Brain pericyte (primary cell): ENCODE measurements at places on chromosomes 12 and 14.

DNA sequence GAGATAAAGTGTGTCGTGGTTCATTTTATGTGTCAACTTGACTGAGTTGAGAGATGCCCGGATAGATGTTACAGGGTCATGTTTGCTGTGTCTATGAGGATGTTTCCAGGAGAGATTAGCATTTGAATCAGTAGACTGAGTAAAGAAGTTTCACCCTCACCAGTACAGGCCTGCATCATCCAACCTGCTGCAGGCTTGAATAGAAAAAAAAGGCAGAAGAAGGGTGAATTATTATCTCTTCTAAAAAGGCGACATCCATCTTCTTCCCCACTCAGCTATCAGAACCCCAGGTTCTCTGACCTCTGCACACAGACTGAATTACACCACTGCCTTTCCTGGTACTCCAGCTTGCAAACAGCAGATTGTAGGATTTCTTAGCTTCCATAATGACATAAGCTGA, 1293.7 kb upstream of the FLRT2 start:
- no peak for DNase-seq

- no peak for DNase-seq
These were observed 51.9 kb upstream of the SMCO2 start for GRCh38 chr12:27394676-27395075.

DNA sequence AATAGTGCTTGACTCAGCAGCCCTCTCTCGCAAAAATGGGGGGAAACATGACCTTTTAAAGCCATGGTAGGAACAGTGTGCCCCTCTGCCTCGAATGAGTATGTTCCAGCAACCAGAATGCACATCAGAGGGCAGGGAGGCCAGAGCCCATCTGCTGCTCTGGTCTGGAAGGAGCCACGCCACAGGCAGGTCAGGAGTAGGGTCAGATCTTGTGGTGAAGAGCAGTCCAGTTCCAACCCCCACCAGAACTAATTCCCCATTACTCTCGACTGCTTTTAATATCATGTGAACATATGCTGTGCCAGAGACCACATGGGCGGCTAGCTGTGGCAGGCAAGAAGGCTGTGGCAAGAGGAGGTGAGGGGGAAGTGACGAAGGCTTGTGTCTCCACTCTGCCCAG, 34.6 kb upstream of the TMX1 start:
- no peak for DNase-seq

DNA sequence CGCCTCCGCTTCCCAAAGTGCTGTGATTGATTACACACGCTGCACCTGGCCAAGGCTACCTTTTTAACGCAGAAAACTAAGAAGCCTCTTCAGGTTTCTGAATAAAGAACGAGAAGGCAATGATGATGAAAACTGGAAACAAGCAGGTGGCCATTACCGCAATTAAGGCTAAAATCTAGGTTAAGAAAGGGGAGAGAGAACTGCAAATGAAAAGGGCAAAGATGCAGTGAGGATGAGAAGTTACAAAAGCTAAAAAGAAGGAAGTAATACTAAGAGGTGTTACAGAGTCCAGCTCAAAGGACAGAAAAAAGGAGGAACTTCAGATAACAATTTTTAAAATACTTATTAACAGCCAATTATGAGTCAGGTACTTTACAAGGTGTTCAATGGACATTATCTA, 79.7 kb downstream of the DUSP16 start:
- DNase-seq = no peak

GRCh38 chr12:39372204-39372925, 70.6 kb downstream of the KIF21A start:
- DNase-seq = no peak

DNA sequence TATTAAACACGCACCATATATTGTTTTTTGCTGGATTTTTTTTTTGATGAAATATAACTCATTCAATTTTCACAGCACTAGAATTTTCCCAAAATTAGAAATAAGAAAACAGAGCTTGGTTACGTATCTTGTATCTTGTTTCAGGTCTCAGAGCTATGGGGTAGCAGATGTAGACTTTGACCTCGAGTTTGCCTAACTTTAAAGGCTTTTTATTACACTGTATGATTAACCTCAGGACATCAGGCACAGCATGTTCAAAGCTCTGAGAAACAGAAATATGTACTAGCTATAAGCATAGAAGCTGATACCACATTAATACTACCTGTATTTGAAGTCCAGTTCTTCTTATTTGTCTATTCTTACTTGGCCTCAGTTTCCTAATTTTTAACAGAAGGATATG, 171.9 kb upstream of the KITLG start:
- DNase-seq = no peak

- DNase-seq = no peak
These were observed 65.8 kb upstream of the METAP2 start for GRCh38 chr12:95408201-95408600.

- DNase-seq = no peak
These were observed 5.1 kb upstream of the MED13L start for GRCh38 chr12:116282371-116283286.

- DNase-seq = no peak
These were observed 210.1 kb upstream of the EEA1 start for GRCh38 chr12:93139028-93139665.

GRCh38 chr14:49934646-49935045, 41.8 kb downstream of the ARF6 start:
- no peak for DNase-seq

- DNase-seq = no peak
These were observed 78.8 kb upstream of the EVL start for GRCh38 chr14:99986396-99986795.

- DNase-seq = no peak
These were observed 124.8 kb downstream of the NPAS3 start for GRCh38 chr14:33063521-33063920.

DNA sequence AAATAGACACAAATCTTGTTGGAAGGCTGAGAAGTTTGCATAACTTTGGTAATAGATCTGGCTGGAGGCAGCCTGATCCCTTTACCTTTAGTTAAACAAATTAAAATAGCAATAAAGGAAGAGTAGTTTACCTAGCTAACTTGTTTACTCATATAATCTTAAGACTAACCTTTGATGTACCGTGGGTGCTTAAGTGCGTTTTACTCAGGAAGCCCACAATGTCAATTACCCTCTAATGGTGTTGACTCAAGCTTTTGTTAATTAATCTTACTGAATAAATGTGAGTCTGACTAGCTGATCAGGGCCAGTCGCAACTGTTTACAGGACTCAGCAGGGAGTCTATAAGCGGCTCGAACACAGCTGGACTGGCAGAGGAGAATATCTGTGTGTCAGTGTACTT, 51.5 kb downstream of the FAR2 start:
- no peak for DNase-seq

DNA sequence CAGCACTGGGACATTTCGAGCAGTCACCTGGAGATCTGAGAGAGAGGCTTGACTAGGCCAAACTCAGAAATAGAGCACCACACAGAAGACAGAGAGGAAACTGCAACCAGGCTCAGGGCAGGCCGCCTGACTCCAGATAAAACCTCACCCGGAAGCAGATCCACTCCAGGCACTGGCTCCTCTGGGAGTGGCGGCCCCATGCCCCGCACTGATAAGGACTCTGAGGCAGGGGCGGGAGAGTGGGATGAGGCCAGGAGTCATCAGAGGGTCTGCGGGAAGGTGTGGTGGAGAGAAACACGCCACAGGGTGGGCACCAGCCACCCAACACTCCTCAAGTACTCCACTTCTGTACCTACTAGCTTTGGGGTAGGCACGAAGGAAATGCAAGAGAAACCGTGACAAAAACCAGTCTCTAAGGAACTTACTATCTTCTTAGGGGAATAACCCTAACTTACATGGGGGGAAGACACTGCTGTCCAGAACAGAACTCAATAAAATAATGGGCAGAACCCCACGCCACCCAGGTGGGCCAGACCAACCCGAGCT, 71.3 kb downstream of the CHGA start:
- no peak for DNase-seq

GRCh38 chr12:52877242-52877641, 27.6 kb downstream of the KRT8 start:
- DNase-seq = no peak

GRCh38 chr14:73785336-73785833, 66.2 kb upstream of the PTGR2 start:
- DNase-seq = no peak

- DNase-seq = no peak
These were observed 1.1 kb downstream of the NUMB start for GRCh38 chr14:73457041-73457923.

- DNase-seq = no peak
These were observed 697 bp upstream of the HOXC5 start for GRCh38 chr12:54032086-54032619.

GRCh38 chr12:131473741-131474709, 236.9 kb upstream of the SFSWAP start:
- DNase-seq = no peak

GRCh38 chr12:75951399-75952278, 79.9 kb downstream of the PHLDA1 start:
- no peak for DNase-seq

- no peak for DNase-seq
These were observed 63.1 kb downstream of the C14orf132 start for GRCh38 chr14:96102081-96102856.

DNA sequence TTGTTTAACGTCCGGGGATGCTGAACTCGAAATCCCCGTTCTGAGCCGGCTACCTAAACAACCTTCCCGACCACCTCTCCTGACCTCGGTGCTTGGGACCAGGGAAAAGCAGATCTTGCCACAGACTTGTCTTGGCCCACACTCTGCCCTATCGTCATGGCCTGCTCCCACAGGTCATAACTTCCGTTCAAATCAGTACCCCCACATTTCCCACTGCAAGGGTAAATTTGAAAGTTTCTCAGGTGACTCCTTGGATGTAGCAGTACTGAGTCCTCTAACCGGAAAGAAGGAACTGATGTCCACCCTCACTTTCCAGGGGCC, 612 bp upstream of the RBM23 start:
- no peak for DNase-seq

DNA sequence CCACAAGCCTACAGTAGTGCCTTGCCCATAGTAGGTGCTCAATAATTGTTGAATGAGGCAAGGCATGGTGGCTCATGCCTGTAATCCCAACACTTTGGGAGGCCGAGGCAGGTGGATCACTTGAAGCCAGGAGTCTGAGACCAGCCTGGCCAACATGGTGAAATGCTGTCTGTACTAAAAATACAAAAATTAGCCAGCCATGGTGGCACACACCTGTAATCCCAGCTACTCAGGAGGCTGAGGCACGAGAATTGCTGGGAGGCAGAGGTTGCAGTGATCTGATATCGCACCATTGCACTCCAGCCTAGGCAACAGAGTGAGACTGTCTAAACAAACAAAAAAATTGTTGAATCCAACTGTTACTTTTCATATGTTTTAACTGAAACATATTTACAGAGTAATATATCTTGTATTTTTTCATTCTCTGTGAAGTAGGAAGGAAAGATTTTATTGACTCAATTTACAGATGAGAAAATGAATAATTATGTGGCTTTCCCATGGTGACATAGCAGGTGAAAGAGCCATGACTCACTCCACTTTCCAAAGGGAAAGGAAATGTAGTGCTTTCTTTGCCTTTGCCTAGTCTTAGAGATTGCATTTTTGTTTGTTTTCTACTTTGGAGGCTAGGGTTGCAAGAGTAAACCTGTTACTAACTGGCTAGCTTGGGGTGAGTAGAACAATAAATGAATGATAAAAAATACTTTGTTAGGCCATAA, 95.4 kb upstream of the SLC38A4 start:
- DNase-seq = no peak

GRCh38 chr12:25384893-25385248, 134.1 kb upstream of the KRAS start:
- no peak for DNase-seq

GRCh38 chr12:104737791-104738301, 220.2 kb downstream of the SLC41A2 start:
- DNase-seq = no peak

DNA sequence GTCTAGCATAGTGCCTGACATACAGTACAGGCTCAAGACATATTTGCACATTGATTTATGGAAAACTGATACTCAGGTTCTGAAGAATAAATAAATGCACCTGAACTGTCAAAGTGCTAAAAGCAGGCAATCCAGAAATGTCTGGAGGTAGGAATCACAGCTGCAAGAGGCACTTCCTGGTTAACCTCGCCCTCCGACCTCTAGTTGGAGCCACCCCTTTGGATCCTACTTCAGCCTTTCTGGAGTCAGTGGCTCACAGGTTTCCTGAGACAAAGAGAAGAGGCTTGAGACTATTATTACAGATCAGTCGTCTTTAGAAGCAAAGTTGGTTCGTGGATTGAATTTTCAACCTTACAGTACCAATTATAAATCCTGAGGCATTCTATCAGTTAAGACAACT, 13.0 kb downstream of the TCP11L2 start:
- DNase-seq = no peak

GRCh38 chr14:85279407-85279806, 250.5 kb upstream of the FLRT2 start:
- no peak for DNase-seq

- no peak for DNase-seq
These were observed 250.4 kb upstream of the ALG10 start for GRCh38 chr12:33771889-33772288.

DNA sequence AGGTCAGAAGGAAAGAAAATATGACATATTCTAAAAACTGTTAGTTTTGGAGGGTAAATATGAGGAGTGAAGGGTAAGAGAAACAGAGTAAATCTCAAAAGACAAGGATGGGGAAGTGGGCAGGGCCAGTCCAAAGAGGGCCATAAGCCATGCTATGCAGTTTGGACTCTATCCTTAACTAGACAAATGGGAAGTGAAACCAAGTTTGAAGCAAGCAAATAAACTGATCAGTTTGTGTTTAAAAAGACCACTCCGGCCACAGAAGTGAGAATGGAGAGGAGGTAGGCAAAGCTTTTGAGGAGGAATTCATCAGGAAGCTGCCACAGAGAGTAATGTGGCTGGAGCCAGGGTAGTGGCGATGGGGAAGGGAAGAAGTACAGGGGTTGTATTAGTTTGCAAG, 37.5 kb upstream of the DAAM1 start:
- no peak for DNase-seq

DNA sequence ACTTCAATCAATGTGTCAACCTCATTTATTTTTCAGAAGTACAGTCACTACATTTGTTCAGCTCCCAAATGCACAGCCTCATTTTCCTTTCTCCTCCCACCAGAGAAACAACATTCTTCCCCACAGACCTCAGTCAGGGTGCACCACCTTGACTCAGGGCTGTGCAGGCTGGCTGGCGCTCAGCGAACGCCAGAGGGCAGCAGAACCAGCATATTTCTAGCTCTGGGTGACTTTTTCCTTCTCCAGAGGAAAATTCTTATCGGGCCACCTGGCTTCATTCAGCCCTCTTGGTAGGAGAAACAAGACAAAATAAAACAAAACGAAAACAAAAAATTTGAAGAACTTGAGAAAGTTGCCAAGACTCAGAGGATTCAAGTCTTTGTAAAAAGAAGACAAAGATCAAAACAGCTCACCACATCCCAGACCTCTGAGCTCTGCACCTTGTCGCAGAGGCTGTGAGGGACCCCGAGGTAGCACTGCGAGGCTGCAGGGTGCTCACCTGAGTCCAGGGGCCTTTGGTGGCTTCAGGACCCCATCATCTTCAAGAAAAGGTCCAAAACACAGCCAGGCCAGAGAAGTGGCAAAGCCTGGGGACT, 33.7 kb downstream of the PAH start:
- DNase-seq = no peak
